ENCODE measurements at places on chromosomes 12 and 14.

DNA sequence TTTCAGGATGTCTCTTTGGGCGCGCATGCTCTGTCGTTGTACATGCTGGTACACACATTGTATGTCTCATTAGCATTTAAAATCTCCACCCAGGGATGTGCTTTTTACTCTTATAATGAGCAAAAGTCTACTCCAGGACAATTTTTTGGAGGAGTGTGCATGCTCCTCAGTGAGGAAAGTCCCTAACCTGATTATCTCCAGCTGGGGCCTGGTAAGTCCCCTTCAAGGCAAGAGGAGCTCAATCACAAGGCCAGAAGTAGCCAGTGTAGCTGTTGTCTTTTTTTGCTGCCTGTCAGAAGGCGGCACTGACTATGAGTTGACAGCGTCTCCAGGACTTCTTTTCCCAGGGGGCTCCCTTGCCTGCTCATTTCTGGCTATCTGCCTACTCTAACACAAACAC is 218.3 kb upstream of the CNTN1 start:
- DNase-seq = no peak

- DNase-seq = no peak
These were observed 23.3 kb downstream of the SNRPF start for GRCh38 chr12:95882080-95882479.

DNA sequence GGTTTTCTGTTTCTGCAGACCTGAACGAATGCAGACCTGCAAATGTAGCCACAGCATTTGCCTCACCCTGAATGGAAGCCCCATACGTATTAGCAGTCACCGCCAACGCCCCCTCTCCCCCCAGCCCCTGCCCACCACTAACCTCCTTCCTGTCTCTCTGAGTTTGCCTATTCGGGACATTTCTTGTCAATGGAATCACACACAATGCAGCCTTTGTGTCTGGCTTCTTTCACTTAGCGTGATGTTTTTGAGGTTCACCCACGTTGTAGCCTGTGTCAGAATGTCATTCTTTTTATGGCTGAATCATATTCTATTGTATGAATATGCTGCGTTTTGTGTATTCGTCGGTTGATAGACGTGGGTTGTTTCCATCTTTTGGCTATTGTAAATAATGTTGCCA is 178.6 kb downstream of the AACS start:
- no peak for DNase-seq

DNA sequence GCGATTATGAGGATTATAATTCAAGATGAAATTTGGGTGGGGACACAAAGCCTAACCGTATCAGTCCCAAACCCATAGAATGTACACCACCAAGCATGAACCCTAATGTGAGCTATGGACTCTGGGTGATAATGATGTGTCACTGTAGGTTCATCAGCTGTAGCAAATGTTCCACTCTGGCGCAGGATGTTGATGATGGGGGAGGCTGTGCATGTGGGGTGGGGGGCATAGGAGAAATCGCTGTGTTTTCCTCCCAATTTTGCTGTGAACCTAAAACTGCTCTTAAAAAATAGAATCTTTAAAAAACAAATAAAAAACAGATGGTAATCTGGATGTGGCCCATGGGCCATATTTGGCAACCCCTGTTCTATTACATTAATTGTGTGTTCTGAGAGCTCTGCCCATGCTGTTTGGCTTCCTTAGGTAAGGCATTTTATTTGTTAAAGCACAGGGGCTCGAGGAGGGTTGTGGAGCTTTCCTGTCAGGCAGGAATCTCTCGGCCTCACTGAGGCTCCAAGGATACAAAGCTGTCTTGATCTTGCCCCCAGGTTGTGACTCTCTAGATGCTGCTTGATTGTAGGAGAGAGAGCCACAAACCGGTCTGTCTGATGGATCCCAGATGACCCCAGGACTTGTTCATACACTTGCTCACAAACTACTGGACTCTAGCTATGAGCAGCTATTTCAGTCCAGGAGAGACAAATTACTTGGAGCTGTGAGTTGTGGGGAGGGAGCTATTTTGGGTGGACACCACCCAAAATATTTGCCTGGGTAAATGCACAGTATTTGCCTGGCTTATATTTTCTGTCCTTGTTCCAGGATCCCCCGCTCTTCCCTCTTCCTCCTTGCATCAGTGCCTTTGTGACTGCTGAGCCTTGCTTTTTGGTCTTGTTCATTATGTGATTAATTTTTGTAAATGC is 340.2 kb downstream of the MED13L start:
- no peak for DNase-seq

- DNase-seq = no peak
These were observed at the start of gene TMEM229B for GRCh38 chr14:67487937-67488893. TMEM229B (minus strand) TSS chr14:67488721; CDS start chr14:67473923, 14,798 bp downstream.
